ENCODE measurements at places on chromosomes 6 and 20. TPM values are rescaled to one million over a fixed set of nuclear protein-coding genes. Genes with fewer than 3 reads are reported as not detected.

The MRAP2 gene
- 5.1 TPM for total RNA-seq

The SLC17A9 gene
- total RNA-seq = 1.8 TPM

The RGS17 gene
- 11.5 TPM for total RNA-seq

The SEMG1 gene
- not detected for total RNA-seq

The RBBP9 gene
- total RNA-seq = 22.9 TPM

The TNFRSF21 gene
- total RNA-seq = 27.1 TPM

The CNR1 gene
- total RNA-seq = 143 TPM

The COL21A1 gene
- total RNA-seq = 0.69 TPM

The SDHAF4 gene
- total RNA-seq = 9.0 TPM

The FOXF2 gene
- 0.71 TPM for total RNA-seq

The ADTRP gene
- not detected for total RNA-seq

The NMBR gene
- total RNA-seq = not detected

The MATN4 gene
- not detected for total RNA-seq

GRCh38 chr20:8589956-8590355, 457.9 kb downstream of the PLCB1 start:
- H3K4me1 ChIP-seq = no peaks in the 10 kb centered on the region
- H3K4me3 ChIP-seq = no peak overlapping the region
- H3K27ac ChIP-seq = no peak overlapping the region

DNA sequence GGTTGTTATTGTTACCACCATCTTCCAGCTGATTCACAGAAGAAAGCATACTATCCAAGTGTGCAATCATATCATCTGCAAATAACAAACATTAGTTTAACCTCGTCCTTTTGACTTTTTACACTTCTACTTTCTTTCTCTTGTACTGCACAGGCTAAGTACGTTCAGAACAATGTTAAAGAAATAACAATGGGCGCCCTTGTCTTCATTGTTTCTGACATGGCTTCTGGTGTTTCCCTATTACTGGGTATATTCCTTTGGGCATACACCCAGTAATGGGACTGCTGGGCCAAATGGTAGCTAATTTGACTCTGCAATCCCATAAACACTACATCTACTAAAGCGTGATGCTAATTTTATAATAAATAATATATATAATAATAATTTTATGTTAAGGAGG, 146.7 kb downstream of the GJA10 start:
- DNase-seq = no peak
- no peaks in the 10 kb centered on the region for H3K36me3 ChIP-seq
- no peak overlapping the region for H3K27ac ChIP-seq
- H3K4me3 ChIP-seq = no peak overlapping the region

DNA sequence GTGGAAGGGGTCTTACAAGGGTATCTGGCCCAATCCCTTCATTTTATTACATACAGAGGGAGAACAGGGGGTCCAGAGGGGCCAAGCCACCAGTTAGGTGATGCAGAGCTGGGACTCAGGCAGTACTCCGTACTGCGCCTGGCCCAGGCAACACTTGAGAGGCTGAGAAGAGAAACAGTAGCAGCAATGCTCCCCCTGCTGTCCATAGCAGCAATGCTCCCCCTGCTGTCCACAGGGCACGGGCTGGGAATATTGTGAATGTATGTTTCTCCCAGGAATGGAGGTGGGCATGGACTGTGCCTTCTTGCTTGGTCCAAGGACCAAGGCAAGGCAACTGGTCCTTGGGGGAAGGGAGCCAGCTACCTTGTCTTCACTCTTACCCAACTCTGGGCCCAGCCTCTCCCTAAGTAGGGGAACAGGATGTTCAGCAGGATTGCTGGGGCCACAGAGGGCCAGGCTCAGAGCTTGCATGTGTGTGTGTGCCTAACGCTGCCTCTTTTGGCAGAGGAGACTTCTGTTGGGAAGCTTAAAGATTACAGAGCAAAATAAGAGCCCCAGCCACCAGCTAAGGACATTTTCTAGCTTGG, 14.8 kb upstream of the FAM83C start:
- peaks cover 3% of the 10 kb centered on the region for H3K4me1 ChIP-seq
- no peaks in the 10 kb centered on the region for H3K36me3 ChIP-seq
- no peak overlapping the region for H3K4me3 ChIP-seq
- peaks cover 2% of the 10 kb centered on the region for H3K27me3 ChIP-seq
- no peak overlapping the region for H3K27ac ChIP-seq
- DNase-seq = peak; percentile 76

- H3K27me3 ChIP-seq = peaks cover 6% of the 10 kb centered on the region
- no peak for DNase-seq
- no peak overlapping the region for H3K27ac ChIP-seq
- H3K4me1 ChIP-seq = peaks cover 10% of the 10 kb centered on the region
- no peaks in the 10 kb centered on the region for H3K36me3 ChIP-seq
Observed at GRCh38 chr6:41460742-41461336, 85.3 kb upstream of the FOXP4 start.

- no peaks in the 10 kb centered on the region for H3K27me3 ChIP-seq
- H3K36me3 ChIP-seq = no peaks in the 10 kb centered on the region
- no peak overlapping the region for H3K4me3 ChIP-seq
- no peaks in the 10 kb centered on the region for H3K4me1 ChIP-seq
- DNase-seq = no peak
- no peak overlapping the region for H3K27ac ChIP-seq
Observed at GRCh38 chr6:82893889-82894652, 171.6 kb downstream of the UBE3D start.

DNA sequence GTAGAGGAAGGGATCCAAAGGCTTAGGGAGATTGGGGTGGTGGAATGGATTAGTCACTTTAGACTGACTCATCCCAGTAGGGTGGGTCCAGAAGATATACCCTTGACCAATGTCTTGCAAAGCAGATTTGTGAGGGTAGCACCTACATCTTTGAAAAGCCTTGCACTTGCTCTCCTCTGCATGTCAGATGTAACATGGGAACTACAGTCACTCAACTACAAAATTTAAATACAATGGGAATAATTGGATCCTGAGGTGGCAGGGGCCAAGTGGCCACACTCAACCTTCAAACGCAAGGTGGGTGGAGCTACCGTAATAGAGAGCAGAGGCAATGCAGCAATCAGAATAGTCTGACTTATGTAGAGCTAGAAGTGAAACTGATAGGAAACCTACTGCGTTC, 71.2 kb downstream of the ME1 start:
- DNase-seq = no peak
- H3K27me3 ChIP-seq = no peaks in the 10 kb centered on the region
- no peaks in the 10 kb centered on the region for H3K4me1 ChIP-seq
- H3K4me3 ChIP-seq = no peak overlapping the region

DNA sequence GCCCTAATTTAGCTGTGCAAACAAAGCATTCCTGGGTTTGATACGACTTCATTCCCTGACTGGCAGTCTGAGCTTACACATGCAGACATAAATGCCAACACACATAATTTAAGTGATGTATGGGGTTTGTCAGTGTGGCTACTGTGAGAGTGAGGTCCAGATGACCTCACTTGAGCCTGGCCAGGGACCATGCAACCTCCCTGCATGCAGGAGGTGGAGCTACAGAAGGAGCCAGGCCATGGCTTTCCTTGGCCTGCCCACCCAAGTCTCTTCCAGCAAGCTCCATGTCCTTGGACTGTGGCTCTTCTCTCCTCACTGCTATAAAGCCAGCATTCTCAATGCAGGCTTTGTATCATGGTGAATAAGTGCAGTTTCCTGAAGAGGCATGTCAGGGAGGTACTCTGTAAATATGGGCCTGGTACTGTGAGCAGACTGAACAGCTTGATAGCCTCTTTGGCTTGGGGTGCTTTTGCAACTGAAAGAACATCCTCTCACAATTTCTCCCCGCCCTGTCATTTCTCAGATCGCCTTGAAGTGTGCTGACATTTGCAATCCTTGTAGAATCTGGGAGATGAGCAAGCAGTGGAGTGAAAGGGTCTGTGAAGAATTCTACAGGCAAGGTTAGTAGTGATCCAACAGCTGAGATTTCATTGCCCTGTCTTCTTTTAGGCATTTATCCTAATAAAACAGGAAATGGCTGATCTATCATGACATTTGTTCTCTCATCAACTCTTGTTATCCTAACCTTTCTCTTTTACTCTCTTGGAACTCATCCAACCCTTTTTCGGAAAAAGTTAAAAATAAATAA, 69.2 kb downstream of the MTFR2 start:
- H3K4me1 ChIP-seq = no peaks in the 10 kb centered on the region
- no peaks in the 10 kb centered on the region for H3K36me3 ChIP-seq
- no peaks in the 10 kb centered on the region for H3K27me3 ChIP-seq
- H3K27ac ChIP-seq = no peak overlapping the region

- H3K4me3 ChIP-seq = peak within 1 kb of the TSS; percentile 98
- no peaks in the 10 kb centered on the region for H3K36me3 ChIP-seq
- H3K27ac ChIP-seq = peak within 1 kb of the TSS; percentile 98
- DNase-seq = peak; percentile 61
Observed at GRCh38 chr6:147204060-147204785, at the start of gene STXBP5. STXBP5 (plus strand) TSS chr6:147204417; CDS start chr6:147204533, 116 bp downstream.

DNA sequence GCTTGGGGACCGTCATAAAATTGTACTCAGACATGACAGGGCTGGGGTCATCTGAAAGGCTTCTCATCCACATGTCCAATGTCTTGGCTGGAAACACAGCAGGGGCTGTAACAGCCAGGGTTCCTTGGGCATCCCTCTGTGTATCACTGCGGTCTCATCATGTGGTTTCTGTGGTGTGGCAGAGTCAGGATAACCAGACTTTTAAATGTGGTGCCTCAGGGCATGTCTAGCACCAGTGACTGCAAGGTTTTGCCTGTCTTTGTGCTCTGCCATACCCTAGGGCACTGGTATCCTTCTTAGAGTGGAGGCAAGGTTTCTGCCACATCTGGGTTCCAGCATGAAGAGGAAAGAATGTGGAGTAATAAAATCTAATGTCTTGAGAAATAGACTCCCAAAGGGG, 124.2 kb downstream of the PLEKHG1 start:
- peaks cover 14% of the 10 kb centered on the region for H3K4me1 ChIP-seq
- H3K27ac ChIP-seq = no peak overlapping the region
- DNase-seq = no peak
- no peaks in the 10 kb centered on the region for H3K36me3 ChIP-seq
- H3K4me3 ChIP-seq = no peak overlapping the region

DNA sequence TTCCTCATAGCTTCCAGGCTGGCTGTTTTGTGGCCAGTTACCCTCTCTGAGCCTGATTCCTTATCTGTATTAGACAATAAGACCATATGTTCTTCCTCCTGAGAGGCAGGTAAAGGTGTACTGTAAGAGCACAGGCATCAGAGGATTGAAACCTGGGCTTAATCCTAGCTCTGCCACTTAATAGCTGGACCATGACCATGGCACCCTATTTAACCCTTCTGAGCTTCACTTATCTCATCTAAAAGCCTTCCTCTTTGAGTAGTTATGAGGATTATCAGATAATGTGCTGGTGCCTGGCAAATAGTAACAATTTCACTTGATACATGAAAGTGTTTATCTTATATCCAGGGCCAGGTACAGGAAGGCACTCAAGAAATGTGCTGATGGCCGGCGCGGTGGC, 34.9 kb downstream of the BCL2L1 start:
- peaks cover 8% of the 10 kb centered on the region for H3K36me3 ChIP-seq
- no peak overlapping the region for H3K27ac ChIP-seq
- H3K4me1 ChIP-seq = peaks cover 27% of the 10 kb centered on the region
- no peak overlapping the region for H3K4me3 ChIP-seq
- peaks cover 2% of the 10 kb centered on the region for H3K27me3 ChIP-seq

GRCh38 chr20:7262803-7263202, 495.3 kb downstream of the BMP2 start:
- H3K27ac ChIP-seq = no peak overlapping the region
- no peak overlapping the region for H3K4me3 ChIP-seq
- no peaks in the 10 kb centered on the region for H3K36me3 ChIP-seq

DNA sequence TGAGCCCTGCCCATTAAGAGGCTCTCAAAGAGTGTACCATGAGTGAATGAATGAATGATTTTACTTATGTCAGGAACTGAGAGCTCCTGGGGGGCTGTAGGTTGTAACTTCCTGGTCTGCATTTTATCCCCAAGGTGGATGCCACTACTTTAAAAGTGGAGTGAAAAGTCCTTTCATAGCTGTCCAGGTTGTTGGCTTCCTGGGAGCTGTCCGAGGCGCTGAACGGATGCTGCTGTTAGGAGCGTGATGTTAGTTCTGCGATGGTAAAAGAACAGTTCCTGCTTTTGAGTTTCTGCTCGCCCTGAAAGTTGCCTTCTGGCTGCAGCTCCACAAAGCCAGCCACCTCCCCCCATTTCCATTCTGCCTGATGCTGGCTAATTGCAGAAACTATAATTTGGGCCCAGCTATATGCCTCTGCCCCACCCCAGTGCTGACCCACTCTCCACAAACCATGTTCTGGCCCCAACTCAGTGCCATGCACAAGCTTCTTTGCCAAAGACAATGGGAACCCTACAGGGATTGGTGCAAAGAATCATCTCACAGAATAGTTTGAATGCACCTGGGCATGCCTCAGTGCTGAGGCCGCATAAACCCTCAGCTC, 330.9 kb upstream of the CDH4 start:
- no peaks in the 10 kb centered on the region for H3K27me3 ChIP-seq
- no peak for DNase-seq
- H3K27ac ChIP-seq = no peak overlapping the region
- H3K36me3 ChIP-seq = no peaks in the 10 kb centered on the region
- no peaks in the 10 kb centered on the region for H3K4me1 ChIP-seq

- H3K36me3 ChIP-seq = no peaks in the 10 kb centered on the region
- DNase-seq = peak; percentile 85
- H3K27ac ChIP-seq = peak within 1 kb of the TSS; percentile 75
- peak within 1 kb of the TSS; percentile 88 for H3K4me3 ChIP-seq
Observed at GRCh38 chr6:125301435-125302391, at the start of gene HDDC2. HDDC2 (minus strand) TSS chr6:125301967; CDS start chr6:125301932, 35 bp downstream.

DNA sequence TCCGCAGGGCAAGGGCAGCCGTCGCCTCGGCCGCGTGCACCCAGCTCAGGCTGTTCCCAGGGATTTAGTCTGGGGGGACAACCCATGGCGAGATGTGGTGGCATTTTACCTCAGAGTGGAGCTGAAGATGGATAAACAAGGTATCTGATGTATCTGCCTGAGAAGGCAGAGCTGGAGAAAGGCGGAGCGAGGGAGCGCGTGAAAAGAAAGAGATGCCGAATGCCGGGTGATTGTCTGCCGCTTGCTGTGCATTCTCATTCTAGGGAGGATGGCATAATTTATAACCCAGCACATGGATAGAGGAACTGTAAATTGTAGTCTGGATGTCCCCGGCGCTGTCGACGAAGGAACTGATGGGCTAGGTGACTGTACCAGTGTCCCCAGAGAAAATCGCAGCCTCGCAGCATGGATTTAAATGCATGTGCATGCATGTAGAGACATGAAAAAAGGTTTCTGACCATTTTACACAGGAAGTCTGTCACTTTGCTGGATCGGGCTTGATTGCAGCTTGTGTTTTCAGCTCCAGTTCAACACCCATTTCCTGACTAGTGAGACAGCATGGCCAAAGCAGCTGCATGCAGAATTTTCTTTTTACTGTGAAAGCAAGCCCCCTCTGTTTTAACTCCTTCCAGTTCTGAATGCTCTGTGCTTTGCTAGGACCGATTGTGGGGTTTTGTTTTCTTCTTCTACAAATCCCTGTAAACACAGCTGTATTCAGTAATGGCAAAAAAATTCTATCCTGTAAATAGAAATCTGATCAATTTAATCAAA, 149.7 kb downstream of the PRL start:
- H3K4me3 ChIP-seq = peak overlapping the region; percentile 45
- peaks cover 6% of the 10 kb centered on the region for H3K27me3 ChIP-seq
- H3K27ac ChIP-seq = peak overlapping the region; percentile 45
- no peaks in the 10 kb centered on the region for H3K36me3 ChIP-seq
